GM18507 (cell line): ENCODE measurements at places on chromosomes 11 and 22.

GRCh38 chr11:89347071-89347470 is 144.1 kb downstream of the NOX4 start:
- DNase-seq: no peak

- no peak for DNase-seq
Observed at GRCh38 chr11:118663381-118663780, 16.1 kb downstream of the TREH start.

DNA sequence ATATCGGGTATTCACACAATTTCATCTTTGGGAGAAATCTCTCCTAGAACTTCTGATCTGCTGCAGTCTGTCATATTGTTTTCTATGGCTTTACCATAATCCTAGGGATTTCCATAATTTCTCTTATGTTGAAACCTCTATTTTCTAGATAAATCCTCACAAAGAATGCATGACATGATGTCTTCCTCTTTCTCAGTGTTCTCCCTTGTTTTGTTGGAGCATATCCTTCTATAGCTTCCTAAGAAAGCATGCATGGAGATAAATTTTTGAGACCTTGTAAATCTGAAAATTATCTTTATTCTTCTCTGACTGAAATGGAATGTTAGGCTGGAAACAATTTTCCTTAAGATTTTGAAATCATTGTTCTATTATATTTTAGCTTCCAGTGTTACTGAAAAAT is 115.5 kb downstream of the WNT11 start:
- no peak for DNase-seq

DNA sequence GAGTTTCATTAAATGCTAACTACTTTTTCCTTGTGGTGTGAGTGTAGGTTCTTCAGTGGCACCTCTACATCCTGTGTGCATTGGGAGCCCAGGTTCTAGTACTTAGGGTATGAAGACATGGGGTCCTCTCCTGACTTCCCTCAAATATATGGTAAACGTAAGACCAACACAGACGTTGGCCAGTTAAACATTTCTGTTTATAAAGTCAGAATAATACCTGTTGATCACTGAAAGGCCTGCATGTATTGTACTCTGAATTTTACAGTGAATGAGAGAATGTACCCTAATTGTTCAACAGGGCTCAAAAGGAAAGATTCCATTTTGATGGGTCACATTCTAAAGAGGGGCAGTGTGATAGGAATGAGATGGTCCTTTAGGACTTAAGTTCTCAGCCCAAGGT is 3.2 kb downstream of the RPL27A start:
- DNase-seq: no peak

GRCh38 chr22:35204807-35205775 is 52.2 kb upstream of the HMGXB4 start:
- DNase-seq: no peak

DNA sequence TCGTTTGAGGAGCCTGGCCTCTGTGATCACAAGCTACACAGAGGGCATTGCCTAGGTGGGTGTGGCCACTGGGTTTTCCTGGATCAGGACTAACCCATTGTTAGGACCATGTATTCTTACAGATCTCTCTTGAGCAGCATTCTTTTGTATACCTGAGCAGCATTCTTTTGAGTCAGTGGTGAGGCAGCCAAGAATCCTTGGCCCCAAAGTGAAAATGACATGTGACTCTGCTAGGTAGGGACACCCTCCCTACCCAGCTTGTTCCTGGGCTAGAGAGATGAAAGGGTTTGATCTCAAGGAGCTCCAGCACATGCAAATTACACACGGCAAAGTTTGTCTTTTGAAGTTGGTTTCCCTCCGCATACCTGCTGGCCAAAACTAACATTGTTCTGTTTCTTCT is 55.0 kb upstream of the HORMAD2 start:
- no peak for DNase-seq

GRCh38 chr22:48084041-48084728 is 1321.7 kb downstream of the TBC1D22A start:
- peak; percentile 46 for DNase-seq

- no peak for DNase-seq
Observed at GRCh38 chr11:110121204-110121603, 28.0 kb downstream of the ZC3H12C start.

DNA sequence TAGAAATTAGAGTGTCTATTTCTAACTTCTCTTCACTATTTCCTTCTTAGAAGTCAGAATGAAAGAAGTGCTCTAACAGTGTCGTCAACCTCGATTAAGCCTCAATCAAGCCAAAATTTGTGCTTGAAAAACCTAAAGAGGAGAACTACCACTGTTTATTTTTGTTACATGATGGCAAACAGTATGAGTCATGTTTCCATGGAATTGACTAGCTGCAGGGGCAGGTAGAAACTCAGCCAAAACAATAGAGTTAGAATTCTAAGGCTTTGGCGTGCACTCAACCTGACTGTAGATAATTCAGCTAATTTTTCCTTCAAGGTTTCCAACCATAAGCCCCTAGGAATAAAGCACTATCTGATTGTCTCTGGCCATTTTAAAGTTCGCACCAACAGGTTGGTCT is 415.9 kb downstream of the ETS1 start:
- no peak for DNase-seq

DNA sequence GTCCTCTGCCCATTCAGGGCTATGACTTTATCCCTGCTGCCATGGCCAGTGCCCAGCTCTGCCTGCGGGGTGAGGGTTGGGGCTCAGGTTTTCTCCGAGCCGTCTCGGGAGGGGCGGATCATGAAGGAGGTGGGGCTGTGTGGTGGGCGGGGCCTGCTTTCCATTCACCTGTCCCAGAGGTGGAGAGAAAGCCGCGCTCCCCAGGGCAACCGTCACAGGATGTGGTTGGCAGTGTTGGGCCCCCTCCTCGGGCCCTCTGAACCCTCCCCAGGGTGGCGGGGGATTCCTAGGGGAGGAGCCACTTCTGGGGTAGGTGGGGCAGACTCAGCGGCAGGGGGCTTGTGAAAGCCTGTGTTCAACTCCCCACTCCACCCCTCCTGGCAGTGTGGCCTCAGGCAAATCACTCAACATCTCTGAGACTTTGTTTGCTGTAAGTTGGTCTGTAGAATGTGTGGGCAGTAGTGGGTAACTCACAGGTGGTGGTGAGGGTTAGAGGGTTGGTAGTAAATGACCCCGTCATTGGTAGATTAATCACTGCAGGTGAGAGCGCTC is 50.3 kb downstream of the CD6 start:
- no peak for DNase-seq

DNA sequence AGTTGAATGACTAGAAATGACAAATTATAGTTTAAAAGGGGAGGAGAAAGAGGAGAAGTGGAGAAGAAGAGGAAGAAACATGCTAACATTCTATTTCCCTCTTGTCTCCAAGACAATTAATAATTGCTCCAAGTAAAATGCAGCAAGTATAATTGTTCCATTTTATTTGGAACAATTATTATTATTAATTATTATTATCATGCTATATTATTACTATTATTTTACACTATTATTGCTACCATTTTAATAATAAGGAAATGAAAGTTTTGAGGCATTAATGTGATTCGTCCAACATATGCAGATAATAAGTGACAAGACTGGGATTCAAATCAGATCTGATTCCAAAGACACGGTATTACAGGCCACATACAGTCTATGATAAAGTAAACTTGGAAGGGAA is 293.6 kb upstream of the ZC3H12C start:
- no peak for DNase-seq
